ENCODE measurements at places on chromosomes 6 and 20.

DNA sequence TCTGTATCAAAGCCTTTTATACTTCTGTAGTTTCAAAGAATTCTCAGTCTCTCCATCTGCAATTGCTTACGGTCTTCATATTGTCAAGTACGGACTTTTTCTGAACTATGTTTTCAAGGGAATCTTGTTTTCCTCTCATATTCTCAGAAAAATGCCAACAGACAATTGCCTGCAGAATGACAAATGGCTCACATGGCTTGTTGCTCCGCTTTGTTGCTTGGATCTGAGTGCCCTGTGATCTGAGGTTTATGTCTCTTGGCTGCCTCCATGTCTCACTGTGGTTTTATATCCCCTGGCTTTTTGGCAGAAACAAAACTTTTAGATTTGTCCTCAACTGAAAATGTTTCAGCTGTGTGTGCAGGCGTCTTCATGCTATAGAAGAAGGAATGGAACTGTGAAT is 285.4 kb upstream of the CHD6 start:
- no peak overlapping the region for H3K27ac ChIP-seq
- no peak for DNase-seq
- no peaks in the 10 kb centered on the region for H3K36me3 ChIP-seq
- no peak overlapping the region for H3K4me3 ChIP-seq
- no peaks in the 10 kb centered on the region for H3K4me1 ChIP-seq

DNA sequence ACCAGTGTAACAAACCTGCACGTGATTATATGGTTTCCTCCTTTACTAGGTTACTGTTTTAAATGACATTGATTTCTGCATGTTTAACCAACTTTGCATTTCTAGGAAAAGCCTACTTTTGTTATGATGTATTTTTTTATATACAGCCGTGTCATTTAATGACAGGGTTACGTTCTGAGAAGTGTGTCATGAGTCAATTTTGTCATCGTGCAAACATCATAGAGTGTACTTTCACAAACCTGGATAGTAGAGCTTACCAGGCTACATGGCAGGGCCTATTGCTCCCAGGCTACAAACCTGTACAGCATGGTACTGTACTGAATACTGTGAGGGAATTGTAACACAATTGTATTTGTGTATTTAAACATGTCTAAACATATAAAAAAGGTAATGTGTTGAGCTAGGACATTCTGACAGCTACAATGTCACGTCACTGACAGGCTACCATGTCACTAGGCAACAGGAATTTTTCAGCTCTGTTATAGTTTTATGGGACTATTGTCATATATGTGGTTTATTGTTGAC is 205.3 kb downstream of the PRL start:
- no peak for DNase-seq
- H3K4me3 ChIP-seq = no peak overlapping the region
- peaks cover 20% of the 10 kb centered on the region for H3K36me3 ChIP-seq
- H3K27me3 ChIP-seq = no peaks in the 10 kb centered on the region

- H3K27me3 ChIP-seq = no peaks in the 10 kb centered on the region
- peaks cover 6% of the 10 kb centered on the region for H3K36me3 ChIP-seq
- H3K4me1 ChIP-seq = peaks cover 32% of the 10 kb centered on the region
Observed at GRCh38 chr6:111806561-111807497, 66.4 kb downstream of the FYN start.

- peak overlapping the region; percentile 98 for H3K27ac ChIP-seq
- no peaks in the 10 kb centered on the region for H3K36me3 ChIP-seq
- H3K4me1 ChIP-seq = peaks cover 42% of the 10 kb centered on the region
- no peaks in the 10 kb centered on the region for H3K27me3 ChIP-seq
- no peak for DNase-seq
Observed at GRCh38 chr6:18023891-18024290, 36.5 kb upstream of the KIF13A start.

DNA sequence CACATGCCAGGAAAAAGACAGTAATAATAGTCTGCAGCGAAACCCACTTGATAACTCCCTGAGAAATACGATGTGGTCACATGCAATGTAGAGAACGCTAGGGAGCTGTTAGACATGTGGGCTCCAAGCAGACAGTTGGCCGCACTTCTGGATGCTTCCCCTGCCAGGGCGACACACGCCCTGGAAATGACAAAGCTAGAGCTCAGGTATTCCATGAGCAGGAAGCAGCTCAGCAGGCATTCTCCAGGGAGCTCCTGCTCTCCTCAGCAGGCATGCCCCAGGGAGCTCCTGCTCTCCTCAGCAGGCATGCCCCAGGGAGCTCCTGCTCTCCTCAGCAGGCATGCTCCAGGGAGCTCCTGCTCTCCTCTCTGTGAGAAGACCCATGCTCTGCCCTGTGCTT is 52.4 kb upstream of the NXT1 start:
- no peak overlapping the region for H3K27ac ChIP-seq
- no peak for DNase-seq
- peaks cover 3% of the 10 kb centered on the region for H3K4me1 ChIP-seq

DNA sequence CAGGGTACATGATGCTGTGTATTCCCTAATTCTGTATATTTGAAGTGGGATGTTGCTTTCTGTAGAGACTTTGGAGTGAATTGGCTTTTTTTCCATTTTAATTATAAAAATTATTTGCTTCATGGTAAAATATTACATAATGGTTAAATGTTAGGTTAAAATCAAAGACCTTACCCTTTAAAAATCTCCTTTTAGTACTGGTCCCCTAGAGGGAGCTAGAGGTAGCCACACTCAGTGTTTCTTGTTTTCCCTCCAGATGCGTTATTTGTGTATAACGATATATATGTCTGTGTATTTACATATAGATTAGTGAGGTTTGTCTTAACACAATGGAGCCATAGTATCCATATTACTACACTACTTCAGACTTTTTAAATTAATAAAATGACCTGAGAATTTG is 146.7 kb downstream of the PLCB4 start:
- no peaks in the 10 kb centered on the region for H3K27me3 ChIP-seq
- H3K4me3 ChIP-seq = no peak overlapping the region
- H3K27ac ChIP-seq = no peak overlapping the region
- no peak for DNase-seq

DNA sequence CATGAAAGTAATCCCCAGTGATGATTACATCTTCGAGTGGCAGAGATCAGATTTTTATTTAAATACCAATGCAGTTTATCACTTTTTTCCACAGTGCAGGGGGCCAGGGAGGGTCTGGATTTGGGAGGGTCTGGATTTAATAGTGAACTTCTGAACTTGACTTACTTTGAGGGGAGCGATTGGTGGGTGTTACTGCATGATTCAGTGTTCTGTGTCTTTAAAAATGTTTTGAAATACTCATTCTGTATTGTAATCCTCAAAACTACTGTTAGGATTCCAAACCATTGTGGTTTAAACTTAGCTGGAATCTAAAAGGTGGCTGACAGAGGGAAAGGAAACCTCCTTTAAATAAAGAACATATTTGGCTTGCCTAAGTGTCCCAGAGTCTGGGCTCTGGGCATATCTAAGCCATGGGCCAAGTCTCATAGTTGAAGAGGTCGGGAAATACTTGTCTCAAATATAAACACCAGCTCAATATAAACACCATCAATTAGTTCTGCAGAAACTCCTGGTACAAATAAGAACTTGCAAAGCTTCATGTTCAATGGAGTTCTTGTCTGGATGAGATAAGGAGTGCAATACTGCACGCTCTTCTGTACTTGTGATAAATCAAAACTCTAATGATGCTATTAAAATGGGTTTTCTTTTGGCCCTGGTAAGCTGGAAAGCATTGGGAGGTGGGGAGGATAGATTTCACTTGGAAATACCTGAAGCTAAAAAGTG is 14.4 kb downstream of the JARID2 start:
- peak overlapping the region; percentile 13 for H3K27ac ChIP-seq
- peaks cover 1% of the 10 kb centered on the region for H3K36me3 ChIP-seq
- H3K4me3 ChIP-seq = no peak overlapping the region
- H3K27me3 ChIP-seq = no peaks in the 10 kb centered on the region
- peaks cover 77% of the 10 kb centered on the region for H3K4me1 ChIP-seq

DNA sequence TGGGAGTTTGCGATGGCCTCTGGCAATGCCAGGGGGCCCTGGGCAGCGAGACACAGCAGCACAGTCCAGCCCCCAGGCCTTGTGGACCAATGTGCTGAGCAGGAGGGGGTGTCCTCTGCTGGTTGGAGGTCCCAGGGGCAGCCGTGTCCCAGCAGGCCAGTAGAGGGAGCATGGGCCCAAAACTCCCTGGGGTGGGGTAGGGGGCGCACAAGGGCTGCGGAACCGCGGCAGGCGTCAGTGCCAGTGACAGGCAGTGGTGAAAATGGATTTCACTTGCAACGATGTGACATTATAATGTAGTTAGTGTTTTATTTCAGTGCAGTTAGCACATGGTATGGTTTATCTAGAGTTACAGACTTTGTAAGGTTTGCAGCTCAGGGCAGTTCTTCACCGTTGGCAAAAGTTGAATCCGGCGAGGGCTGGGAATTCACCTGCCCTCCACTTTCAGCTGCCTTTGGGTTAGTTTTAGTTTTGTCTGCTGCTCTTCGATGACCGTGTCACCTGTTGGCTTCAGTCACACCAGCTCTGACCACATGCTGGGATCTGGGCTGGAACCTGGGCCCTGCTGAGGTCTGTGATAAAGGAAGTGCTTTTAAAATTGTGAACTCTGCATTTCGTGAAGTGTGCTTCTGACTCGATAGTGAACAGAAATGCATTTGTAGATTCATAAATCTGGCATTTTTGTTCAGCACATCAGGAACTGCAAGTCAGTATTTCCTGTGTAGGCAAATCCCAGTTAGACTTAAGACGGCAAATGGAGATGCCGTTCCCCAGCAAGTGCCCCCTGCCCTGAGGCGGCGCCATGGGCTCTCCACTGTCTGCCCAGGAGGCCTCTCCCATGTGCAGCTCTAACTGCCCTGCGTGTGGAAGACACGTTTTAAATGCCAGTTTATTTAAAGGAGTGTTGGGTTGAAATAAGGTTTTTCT is 46.8 kb downstream of the PYGB start:
- H3K27ac ChIP-seq = peak overlapping the region; percentile 25
- DNase-seq = no peak
- no peaks in the 10 kb centered on the region for H3K4me1 ChIP-seq

DNA sequence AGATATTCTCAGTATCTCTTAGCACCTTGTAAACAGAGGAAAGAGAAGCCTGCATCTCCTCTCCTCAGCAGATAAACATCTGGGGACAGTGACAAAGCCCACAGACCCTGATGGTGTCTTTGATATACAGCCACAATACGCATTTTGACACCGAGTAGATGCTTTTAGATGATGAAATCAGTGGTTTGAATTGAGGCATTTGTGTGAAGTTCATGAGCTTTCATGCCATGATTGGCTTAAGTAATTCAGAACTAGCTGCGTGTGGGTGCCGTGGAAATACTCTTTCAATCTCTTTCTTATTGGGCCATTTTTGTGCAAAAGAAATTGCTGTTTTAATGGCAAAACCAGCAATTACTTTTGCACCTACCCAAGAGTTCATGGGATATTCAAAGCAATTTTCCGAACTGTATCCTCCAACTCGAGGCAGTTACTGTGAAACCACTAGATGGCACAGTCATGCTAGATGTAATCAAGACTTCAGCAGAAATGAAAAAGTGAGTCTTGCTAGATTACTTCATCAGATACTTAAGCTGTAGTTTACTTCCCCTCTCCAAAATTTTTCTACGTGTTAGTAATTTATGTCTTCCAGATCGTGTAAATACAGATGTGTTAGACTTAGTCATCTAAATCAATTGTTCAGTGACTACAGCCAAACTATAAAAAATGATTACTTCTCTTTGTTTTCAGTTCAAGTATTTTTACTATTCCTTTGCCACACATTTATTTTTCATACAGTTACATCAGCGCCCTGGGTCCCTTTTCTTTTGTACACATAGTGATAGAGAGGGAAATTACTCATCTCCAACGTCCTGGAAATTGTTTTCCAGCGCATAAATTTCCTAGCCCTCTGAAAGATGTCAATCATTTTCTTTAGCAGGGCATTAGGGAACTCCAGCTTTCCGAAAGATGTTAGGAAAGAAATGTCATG is 49.4 kb downstream of the IYD start:
- H3K27me3 ChIP-seq = peaks cover 9% of the 10 kb centered on the region
- no peaks in the 10 kb centered on the region for H3K36me3 ChIP-seq
- H3K27ac ChIP-seq = peak overlapping the region; percentile 84
- DNase-seq = no peak
- peaks cover 24% of the 10 kb centered on the region for H3K4me1 ChIP-seq

- peaks cover 1% of the 10 kb centered on the region for H3K4me1 ChIP-seq
- no peak overlapping the region for H3K27ac ChIP-seq
- no peak for DNase-seq
- no peaks in the 10 kb centered on the region for H3K36me3 ChIP-seq
- no peak overlapping the region for H3K4me3 ChIP-seq
Observed at GRCh38 chr6:7324520-7324919, 11.5 kb upstream of the SSR1 start.

DNA sequence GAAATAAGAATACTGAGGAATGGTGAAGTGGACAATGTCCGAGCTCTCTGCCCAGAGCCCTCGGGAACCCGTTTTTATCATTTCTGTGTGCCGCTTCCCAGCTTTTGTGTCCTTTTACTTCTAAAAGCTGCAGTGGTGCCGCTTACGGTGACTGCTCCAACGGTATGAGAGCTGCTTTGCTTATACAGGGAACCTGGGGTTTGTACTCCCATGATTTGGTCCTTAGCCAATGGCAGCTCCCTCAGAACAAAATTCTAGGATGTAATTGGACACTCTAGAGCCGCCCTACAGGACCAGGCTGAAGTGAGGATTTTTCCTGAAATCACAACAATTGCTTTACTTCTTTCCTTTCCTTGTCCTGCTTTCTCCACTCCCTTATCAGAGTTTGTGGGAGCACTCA is 24.2 kb upstream of the PCSK2 start:
- no peaks in the 10 kb centered on the region for H3K36me3 ChIP-seq
- no peak for DNase-seq
- H3K4me3 ChIP-seq = no peak overlapping the region
- H3K27ac ChIP-seq = no peak overlapping the region

DNA sequence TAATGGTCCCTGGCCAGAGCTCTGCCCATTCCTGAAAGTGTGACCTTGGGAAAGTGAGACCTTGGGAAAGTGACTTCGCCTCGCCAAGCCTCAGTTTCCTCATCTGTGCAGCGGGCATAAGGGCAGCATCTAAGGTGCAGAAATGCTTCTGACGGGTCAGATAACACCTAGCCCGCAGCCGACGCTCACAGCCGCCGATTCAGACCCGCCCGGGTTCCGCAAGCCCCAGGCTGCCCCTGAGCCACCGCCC is 486 bp downstream of the FKBP1A start:
- peak overlapping the region; percentile 85 for H3K27ac ChIP-seq
- no peaks in the 10 kb centered on the region for H3K36me3 ChIP-seq
- DNase-seq = no peak
- peaks cover 33% of the 10 kb centered on the region for H3K27me3 ChIP-seq
- H3K4me3 ChIP-seq = peak overlapping the region; percentile 82
- peaks cover 38% of the 10 kb centered on the region for H3K4me1 ChIP-seq

All from mesothelial cell of epicardium (in vitro differentiated cells).